IPS-NIHi11 (cell line): ENCODE measurements at places on chromosomes 3 and 15.

DNA sequence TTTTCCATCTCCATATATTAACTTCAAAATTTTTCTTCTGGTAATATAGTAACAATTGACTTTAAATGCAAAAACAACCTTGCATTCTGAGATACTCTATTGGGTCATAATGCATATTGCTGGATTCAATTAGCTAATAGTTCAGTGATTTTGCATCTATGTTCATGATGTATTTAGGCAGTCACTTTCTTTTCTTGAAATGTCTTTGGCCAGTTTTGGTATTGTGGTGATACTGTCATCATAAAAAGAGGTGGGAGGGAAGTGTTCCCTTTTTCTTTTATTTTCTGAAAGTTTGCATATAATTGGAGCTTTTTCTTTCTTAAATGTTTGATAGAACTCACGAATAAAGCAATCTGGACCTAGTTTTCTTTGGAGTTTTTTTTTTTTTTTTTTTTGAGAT lies 67.4 kb upstream of the ZNF148 start:
- DNase-seq, result no peak

- DNase-seq, result peak; percentile 53
These were observed 3.4 kb downstream of the PARP9 start for GRCh38 chr3:122560680-122561079.

DNA sequence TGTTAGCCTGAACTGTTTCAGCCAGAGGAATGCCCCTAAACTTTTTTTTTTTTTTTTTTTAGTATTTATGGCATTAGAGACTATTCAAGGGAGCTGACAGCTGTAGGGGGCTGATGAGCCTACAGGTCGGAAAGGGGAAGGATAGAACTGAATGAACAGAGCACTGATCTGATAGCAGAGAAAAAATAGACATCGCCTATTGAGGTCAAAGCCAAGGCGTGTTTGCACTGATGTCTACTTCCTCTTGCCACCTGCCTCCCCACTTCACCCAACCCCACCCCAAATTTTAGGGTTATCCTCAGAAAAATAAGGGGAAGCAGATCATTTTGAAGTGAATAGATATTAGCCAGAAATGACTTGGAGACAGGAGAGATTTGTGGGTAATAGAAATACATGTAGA lies 3.0 kb upstream of the ZMAT3 start:
- no peak for DNase-seq

- DNase-seq, result no peak
These were observed 751.0 kb downstream of the ROBO1 start for GRCh38 chr3:79016587-79017376.

DNA sequence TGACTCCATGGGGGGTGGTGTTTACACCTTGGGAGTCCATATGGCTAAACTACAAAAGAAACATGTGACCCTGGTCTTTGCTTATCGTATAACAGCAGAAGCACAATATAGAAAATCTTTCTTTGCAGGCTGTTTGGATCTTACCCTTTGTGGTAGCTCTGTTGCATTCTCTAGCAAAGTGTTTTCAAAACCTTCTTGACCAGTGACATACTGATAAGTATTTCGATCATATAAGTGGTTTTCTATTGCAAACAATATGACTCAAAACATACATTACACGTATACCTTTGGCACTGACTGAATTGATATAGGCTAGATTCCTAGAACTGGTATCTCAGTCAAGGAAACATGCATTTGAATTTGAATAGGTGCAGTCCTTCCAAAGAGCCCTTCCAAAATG lies 24.7 kb upstream of the ATP10A start:
- no peak for DNase-seq

- DNase-seq, result no peak
These were observed 71.3 kb downstream of the ANP32A start for GRCh38 chr15:68749365-68749764.

- no peak for DNase-seq
These were observed 52.2 kb upstream of the TBC1D21 start for GRCh38 chr15:73821181-73821580.

GRCh38 chr3:124443446-124443845 lies 286.8 kb upstream of the UMPS start:
- no peak for DNase-seq

GRCh38 chr15:42619656-42620371 lies 44.4 kb downstream of the STARD9 start:
- peak; percentile 46 for DNase-seq

DNA sequence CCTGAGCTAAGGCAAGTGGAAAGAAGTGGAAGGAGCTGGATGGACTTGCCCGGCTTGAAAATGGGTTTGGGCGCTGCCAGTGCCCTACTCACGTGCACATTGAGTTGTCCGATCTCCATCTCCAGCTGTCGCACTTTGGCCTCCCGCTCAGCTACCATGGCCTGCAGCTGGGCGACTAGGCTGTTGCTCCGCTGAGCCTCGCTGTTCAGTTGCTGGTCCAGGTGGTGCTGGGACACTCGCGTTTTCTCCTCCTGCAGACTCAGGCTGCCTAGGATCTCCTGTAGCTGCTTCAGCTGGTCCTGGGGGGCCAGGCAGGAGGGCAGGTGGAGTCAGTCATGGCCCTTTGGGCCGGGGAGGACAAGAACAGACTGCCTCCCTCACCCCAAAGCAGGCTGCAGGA lies 33.0 kb upstream of the HHATL start:
- DNase-seq, result no peak

DNA sequence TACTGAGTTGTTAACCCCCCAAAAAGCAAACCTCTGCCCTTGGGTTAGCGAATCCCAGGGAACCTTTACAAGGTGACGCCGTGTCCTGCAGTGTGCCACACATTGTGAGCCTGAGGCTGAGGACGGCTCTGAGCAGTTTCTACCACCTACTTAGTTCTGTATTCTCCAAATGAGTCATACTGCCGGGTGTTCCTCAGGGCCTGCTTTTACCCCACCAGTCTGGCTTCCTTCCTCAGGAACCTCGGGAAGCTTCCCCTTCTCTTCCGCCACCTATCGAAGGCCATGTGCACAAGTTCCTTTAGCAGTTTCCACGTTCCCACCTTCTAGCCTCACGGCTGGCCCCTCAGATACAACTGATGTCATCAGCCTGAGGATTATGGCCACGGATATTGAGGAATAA lies 384.0 kb upstream of the TPM1 start:
- DNase-seq, result no peak

- DNase-seq, result no peak
These were observed 32.1 kb downstream of the DNASE1L3 start for GRCh38 chr3:58178528-58179234.

GRCh38 chr3:148206446-148206845 lies 491.3 kb upstream of the AGTR1 start:
- no peak for DNase-seq

DNA sequence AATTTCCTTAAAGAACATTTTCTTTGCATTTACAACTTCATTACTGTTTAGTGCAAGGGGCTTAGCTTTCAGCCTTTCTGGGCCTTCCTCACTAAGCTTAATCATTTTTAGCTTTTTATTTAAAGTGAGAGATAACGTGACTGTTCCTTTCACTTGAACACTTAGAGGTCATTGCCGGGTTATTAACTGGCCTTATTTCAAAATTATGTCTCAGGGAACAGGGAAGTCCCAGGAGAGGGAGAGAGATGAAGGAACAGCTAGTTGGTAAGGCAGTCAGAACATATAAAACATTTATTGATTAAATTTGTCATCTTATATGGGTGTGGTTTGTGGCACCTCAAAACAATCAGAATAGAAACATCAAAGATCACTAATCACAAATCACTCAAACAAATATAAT lies 268.7 kb downstream of the TIGIT start:
- no peak for DNase-seq

DNA sequence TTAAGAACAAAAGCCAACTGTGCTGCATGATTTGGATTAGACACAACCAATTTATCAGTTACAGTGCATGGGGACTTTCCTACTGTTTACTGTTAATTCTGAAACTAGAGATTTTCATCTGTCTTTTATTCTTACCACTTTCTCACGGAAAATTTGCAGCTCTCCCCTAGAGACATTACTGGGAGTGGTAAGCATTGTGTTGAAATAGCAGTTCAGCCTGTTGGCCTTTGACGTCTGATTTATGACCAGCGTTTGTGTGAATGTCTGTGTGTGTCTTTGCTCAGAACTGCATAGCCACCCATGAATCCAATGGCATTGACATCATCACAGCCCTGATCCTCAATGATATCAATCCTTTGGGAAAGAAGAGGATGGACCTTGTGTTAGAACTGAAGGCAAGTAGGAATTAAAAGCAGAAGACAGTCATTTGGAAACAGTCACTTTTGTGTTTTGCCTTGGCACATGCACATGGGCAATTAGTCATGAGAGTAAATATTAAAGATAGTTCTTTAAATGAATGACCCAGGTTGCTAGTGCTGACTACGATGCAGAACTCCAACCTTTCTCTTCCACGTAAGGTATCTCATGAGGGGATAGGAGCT lies 202.2 kb upstream of the BHLHE40 start:
- no peak for DNase-seq

DNA sequence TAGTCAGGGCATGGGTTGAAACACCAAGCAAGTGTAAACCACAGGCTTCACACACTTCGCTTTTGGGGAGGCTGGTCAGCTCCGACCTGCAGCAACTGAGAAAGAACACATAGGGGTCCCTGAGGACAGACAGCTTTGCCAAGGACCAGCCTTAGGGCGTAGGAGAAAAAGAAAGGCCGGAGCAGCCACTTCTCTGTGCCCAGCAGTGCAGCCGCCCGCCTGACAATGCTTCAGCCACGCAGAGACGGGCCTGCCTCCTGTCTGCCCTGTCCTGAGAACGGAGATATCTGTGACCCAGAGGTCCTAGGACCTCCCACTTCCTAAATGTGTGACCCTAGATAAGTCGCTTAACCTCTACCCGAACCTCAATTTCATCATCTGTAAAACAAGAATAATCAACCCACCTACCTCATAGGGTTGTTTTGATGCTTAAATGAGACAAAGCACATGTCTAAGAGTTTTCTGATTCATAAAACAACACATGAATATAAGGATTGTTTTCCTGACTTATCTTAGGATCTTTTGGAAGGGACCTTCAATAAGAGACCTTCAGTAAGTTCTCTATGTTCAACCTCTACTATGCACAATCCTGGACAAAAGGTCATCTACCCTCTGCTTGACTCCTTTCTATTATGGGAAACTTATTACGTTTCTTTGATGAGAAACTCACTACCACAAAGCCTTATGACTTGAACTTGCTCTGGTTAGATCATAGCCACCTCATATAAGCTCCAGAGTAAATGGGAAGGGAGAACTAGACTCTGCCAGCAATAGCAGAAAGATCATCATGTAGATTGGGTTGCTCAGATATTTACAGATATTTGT lies 32.9 kb upstream of the RFTN1 start:
- no peak for DNase-seq

DNA sequence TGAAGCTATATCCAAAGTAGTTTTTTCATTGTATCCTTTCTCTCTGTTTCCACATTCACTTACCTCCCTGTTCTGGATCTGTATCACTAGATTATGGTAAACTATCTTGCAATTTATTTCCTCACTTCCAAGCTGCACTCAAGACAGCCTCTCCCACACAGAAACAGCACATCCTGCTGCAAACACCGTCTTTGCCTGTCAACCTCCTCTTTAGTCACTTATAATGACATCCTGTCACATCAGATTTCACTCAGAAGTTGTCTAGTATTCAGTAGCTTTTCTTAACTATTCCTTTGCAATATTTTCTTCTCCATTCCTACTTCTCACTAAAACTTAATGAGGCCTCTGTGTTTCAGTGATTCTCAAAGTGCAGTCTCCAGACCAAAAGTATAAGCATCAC lies 490.8 kb downstream of the IGSF11 start:
- no peak for DNase-seq

- no peak for DNase-seq
These were observed 120.1 kb upstream of the DPH6 start for GRCh38 chr15:35665896-35666536.

DNA sequence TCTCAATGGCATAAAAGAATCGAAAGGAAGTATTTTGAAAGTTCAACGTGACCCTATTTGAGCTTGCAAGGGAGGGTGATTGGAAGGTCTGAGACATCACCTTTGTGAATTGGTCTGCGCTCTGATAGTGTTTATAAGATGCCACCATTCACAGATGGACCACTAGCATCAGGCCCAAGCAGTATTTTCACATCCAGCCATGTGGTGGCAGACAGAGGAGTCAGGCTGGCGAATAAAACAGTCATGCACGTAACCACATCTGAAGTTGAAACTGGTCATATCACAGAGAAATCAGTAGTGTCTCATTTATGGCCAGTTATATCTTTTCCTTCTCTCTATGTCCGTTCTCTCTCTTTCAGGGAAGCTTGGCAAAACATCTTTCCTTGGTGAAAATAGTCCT lies 170.1 kb upstream of the ONECUT1 start:
- no peak for DNase-seq

DNA sequence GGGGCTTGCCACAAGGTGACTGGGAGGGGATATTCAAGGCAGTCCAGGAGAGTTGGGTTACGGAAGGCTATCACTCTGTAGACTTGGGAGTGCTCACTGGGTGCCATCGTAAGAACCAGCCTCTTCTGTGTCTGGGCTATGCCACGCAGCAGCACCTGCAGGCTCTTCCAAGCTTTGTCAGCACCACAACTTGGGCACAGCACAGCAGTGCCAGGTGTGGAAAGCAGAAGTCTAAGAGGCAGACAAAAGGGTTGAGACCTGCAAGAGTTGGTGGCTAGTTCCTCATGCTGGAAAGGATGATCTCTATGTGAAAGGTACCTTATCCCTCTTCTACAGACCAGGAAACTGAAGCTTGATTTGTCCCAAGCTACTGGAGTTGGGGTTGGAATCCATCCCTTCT lies 15.8 kb downstream of the CX3CR1 start:
- no peak for DNase-seq

DNA sequence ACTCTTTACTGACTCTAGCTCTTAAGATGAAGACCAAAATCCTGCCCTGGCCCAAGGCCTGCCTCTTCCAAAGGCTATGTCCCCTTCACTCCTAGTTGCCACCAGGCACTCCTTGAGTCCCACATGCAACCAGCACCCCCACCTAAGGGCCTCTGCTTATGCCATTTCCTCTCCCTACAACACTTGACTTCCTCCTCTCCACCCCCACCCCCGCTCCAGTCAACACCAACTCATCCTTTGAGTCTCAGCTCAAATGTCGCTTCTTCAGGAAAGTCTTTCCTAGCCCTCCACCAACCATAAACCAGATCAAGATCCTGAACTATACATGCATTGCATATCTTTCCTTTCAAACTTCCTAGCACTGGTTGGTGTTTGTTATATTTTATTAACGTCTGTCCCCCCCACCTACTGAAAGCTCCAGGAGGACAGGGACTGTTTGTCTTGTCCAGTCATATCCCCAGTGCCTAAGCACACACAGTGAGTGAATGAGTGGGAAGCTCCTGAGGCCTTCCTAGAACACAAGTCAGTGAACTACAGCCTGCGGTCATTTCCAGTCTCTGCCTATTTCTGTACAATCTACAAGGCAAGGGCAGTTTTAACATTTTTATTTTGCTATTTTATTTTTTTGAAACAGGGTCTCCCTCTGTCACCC lies 7.3 kb downstream of the TBC1D2B start:
- no peak for DNase-seq

GRCh38 chr15:47466357-47466756 lies 250.9 kb upstream of the SEMA6D start:
- no peak for DNase-seq
